Hematopoietic multipotent progenitor cell treated with erythropoietin and hydrocortisone succinate and interleukin-3 and kit ligand, for 15 days (in vitro differentiated cells): ENCODE measurements at places on chromosomes 7 and 10.
A peak's percentile ranks its signal among the peaks of the same experiment; 100 is the strongest.

- DNase-seq: no peak
These were observed 296.9 kb downstream of the TNS3 start for GRCh38 chr7:47284691-47285635.

DNA sequence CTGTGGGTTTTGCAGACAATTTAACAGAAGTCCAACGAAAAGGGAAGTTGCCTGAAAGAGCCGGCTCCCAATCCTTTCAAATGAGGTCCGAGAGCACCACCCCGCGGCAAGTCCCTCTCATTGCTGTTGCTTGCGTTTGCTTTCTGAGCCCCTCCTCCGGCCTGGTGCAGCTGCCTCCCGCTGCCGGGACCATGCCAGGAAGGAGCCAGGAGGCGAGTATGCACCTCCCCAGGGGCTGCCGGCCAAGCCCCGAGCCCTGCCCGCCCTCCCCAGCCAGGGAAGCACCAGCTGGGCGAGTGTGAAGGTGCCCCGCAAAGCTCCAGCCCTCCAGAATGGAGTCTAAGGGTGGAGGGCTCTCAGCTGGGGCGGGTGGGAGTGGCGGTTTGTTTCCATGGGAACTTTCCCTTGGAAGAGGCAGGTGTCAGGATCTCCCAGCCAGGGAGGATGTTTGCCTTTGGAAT is 25.8 kb upstream of the PPP2R2D start:
- DNase-seq: peak; percentile 19

DNA sequence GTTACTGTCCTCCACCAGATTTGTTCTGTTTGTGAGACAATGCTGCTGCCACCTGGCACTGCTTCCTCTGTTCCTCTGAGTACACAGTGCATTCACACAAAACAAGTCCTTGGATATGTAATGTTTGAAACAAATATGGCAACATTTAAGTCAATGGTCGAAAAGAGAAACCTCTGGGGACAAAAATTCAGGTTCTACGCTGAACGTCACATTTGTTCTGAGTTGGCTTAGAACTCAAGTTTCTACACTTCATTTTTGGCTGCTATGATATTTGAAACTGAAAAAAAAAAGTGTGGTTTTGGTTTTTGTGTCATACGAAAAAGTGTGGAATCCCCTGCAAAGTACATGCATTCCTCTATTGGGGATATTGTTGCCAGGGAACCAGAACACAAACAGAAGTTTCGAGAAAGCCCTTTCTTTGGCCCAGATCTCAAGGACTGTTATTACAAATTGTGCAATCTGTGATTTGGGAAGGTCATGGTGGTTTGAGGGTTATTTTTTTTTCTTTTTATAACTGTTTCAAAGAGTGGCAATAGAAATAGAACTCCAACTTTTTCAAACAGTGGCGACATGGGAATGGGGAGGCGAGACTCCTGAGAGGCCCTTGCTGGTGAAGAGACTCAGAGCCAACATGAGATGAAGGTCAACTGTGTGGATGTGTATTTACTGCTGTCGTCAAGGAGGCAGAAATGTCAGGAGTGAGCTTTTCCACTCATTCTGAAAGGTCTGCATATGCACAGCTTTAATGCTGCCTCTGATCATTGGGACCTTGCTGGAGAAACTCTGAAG is 127.5 kb downstream of the CUBN start:
- DNase-seq: no peak

- DNase-seq: no peak
These were observed 77.9 kb downstream of the CTNNA3 start for GRCh38 chr10:67618116-67618515.

- no peak for DNase-seq
These were observed 28.3 kb downstream of the WDR86 start for GRCh38 chr7:151381348-151382078.
